Posterior vena cava (tissue), 2 donors: ENCODE measurements at places on chromosomes 5 and 9.

- no peak for DNase-seq
Observed at GRCh38 chr5:168826246-168826725, 247.1 kb upstream of the PANK3 start.

GRCh38 chr9:37953775-37954437, 50.0 kb upstream of the SLC25A51 start:
- DNase-seq: peak; percentile 86

GRCh38 chr9:2727966-2728613, 10.8 kb downstream of the KCNV2 start:
- no peak for DNase-seq

DNA sequence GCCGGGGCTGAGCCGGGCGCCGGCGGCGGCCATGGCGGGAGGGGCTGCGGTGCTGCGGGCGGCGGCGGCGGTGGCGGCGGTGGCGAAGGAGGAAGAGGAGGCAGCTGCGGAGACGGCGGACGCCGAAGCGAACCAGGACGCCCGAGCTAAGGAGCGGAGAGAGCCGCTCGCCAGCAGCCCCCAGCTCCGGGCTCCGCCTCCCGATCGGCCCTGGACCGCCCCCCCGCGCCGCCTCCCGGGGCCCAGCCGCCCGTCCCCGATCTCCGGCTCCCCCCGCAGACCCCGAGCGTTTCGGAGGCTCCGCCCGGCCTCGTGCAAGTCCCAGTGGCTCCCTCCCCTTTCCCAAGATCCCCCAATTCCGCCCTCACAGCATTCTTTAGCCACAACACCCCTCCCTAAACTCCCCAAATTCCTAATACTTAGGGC, at the start of gene ASTN2:
ASTN2 (minus strand) TSS at position 152 of the 426 bp plus-strand sequence; CDS start at position 33, 119 bp downstream.
- DNase-seq: peak; percentile 75

DNA sequence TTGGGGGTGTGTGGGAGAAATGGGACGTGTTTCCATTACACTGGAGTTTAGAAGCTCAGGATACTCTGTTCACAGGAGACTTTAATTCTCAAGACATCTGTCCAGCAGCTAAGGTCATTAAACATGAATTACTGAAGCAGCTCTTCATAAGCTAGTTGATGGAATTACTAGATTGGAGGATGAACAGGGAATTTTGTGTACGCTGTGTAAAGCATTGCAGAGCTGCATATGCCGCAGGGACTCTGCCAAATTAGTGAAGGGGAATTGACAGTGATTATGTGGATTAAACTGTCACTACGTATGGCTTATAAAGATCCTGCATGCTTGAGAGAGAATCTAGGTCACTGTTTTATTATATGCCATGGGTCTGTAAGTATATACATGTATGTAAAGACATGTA, 177.5 kb upstream of the TBC1D2 start:
- DNase-seq: no peak

GRCh38 chr9:92525306-92525705, 10.5 kb downstream of the ECM2 start:
- no peak for DNase-seq

DNA sequence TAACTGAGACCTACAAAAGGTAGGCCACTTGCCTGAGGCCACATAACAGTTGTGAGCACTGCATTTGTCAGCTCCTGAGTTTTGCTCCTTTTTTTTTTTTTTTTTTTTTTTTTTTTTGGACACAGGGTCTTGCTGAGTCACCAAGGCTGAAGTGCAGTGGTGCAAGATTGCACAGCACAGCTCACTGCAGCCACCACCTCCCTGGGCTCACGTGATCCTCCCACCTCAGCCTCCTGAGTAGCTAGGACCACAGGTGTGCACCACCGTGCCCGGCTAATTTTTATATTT, 37.1 kb downstream of the LAMC3 start:
- no peak for DNase-seq

GRCh38 chr9:134247918-134248631, 78.2 kb upstream of the RXRA start:
- no peak for DNase-seq

- no peak for DNase-seq
Observed at GRCh38 chr5:172579403-172579990, 61.6 kb upstream of the NEURL1B start.

GRCh38 chr9:133351908-133352634, 4.1 kb downstream of the RPL7A start:
- DNase-seq: no peak

DNA sequence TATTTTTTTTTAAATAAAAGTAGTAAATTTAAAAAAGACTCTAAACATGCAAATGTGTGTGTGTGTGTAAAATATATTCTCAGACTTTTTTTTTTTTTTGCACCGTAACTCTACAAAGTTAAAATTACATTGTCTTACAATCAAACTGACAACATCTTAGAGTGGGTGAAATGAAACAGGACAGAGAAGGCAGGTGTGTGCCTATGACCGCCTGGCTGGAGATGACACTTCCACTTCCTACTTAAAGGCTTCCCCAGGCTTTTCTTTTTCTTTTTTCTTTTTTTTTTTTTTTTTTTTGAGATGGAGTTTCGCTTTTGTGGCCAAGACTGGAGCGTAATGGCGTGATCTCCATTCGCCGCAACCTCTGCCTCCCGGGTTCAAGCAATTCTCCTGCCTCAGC, 2.7 kb upstream of the AK1 start:
- DNase-seq: no peak

GRCh38 chr9:92196909-92197308, 81.7 kb upstream of the SPTLC1 start:
- DNase-seq: no peak

GRCh38 chr9:86946201-86947145, 833 bp downstream of the GAS1 start:
- DNase-seq: peak; percentile 90

DNA sequence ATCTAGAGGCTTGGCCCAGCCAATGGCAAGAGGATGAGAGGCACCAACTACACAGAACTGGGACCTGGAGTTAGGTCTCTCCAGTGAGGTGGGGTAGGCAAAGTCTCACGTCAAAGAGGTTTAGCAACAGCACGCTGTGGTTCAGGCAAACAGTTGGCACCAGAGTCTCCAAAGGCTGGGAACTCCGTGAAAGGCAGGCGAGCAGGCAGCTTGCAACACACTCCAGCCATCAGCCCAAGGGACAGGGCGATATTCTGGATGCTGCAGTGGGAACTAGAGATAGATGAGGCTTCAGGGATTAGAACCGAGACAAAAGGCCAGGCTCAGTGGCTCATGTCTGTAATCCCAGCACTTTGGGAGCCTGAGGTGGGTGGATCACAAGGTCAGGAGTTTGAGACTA, 129.1 kb downstream of the PDZD2 start:
- DNase-seq: peak; percentile 86

- no peak for DNase-seq
Observed at GRCh38 chr5:58764199-58764598, 181.3 kb downstream of the RAB3C start.

DNA sequence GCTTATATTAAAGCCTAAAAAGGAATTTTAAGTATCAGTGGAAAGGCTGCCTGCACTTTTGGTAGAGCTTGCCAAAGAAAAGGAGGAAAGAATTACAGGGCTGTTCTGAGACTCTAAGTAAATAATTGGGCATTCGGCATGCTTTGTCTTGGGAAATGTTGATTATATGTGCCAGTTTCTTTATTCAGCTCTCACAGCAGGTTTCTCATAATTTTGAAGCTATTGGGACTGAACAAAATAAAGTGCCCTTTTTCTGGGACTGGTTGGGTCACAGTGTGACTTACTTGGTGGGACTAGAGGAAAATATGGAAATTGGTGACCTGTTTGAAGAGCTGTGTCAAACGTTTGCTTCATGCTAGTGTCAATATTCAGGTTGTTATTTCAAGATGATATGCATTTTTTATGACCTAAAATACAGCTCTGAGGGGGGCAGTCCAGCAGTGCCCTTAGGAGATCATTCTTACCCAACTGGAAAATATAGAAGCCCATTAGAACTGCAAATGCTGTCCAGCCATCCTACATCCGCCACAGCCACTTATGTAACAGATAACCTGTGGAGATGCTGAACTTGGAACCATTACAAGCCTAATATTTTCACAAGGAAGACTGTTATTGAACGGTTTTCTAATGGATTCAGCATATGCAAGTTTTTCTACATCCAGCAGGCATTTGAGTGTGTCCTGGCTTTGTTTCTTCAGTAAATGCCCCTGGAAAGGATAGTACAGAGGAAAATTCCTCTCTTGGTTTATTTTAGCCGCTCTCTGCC, 122.4 kb downstream of the SNCAIP start:
- no peak for DNase-seq

DNA sequence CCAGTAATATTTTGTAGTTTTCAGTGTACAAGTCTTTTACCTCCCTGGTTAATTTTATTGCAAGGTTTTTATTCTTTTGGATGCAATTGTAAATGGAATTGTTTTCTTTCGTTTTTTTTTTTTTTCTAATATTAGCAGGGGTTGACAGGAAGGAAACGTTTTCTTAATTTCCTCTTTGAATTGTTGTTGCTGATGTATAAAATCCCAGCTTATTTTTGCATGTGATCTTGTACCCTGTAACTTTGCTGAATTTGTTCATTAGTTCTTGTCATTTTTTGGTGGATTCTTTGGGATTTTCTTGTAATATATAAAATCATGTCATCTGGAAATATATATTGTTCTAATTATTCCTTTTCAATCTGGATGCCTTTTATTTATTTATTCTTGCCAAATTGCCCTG, 65.0 kb upstream of the ANKH start:
- DNase-seq: no peak

- no peak for DNase-seq
Observed at GRCh38 chr9:131715906-131716305, 24.0 kb downstream of the RAPGEF1 start.

DNA sequence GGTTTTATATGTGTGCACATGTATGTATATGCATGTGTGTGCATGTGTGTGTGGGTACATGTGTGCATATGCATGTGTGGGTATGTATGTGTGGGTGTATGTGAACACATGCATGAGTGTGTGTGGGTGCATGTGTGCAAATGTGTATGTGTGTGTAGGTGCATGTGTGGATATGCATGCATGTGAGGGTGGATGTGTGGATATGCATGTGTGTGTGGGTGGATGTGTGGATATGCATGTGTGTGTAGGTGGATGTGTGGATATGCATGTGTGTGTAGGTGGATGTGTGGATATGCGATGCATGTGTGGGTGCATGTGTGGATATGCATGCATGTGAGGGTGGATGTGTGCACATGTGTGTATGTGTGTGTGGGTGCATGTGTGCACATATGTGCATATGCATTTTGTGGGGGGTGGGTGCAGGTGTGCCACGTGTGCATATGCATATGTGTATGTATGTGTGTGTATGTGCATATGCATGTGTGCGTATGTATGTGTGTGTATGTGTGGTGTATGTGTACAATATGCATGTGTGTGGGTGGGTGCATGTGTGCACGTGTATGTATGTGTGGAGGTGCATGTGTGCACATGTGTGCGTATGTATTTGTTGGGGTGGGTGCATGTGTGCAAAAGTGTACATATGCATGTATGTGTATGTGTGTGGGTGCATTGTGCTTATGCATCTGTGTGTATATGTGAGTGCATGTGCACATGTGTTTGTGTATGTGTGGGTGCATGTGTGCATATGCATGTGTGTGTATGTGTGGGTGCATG, 144.2 kb downstream of the GAS1 start:
- no peak for DNase-seq

- DNase-seq: no peak
Observed at GRCh38 chr5:45694971-45695803, 993 bp downstream of the HCN1 start.

GRCh38 chr5:137822158-137822764, 45.4 kb upstream of the MYOT start:
- DNase-seq: no peak

GRCh38 chr9:84970432-84970831, 300.9 kb downstream of the NTRK2 start:
- no peak for DNase-seq

GRCh38 chr9:126325821-126326220, 808 bp upstream of the MVB12B start:
- DNase-seq: peak; percentile 0

GRCh38 chr5:151665613-151666012, 21.1 kb downstream of the SPARC start:
- DNase-seq: no peak

DNA sequence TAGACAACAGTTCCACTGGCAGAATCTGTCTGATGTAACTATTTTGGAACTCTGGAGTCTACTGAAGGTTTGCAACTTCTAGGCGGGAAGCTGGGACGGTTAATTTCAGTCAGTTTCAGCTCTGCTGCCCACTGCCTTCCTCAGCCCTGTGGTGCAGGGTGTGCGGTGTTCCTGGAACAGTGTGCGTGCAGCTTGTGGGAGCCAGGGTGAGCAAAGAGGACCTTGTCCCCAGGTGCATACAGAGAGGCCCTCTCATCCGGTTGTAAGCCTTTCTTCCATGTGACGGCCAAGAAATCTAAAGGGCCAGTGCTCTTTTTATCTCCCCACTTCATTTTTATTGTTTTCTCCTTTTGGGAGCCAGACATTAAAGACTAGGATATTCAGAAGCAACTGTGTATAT, 114.6 kb downstream of the EHMT1 start:
- DNase-seq: no peak

GRCh38 chr9:102309379-102309778, 570.9 kb upstream of the GRIN3A start:
- no peak for DNase-seq

GRCh38 chr9:134847752-134848432, 32.7 kb upstream of the FCN2 start:
- no peak for DNase-seq

GRCh38 chr9:132365986-132366385, 11.2 kb upstream of the SETX start:
- no peak for DNase-seq

DNA sequence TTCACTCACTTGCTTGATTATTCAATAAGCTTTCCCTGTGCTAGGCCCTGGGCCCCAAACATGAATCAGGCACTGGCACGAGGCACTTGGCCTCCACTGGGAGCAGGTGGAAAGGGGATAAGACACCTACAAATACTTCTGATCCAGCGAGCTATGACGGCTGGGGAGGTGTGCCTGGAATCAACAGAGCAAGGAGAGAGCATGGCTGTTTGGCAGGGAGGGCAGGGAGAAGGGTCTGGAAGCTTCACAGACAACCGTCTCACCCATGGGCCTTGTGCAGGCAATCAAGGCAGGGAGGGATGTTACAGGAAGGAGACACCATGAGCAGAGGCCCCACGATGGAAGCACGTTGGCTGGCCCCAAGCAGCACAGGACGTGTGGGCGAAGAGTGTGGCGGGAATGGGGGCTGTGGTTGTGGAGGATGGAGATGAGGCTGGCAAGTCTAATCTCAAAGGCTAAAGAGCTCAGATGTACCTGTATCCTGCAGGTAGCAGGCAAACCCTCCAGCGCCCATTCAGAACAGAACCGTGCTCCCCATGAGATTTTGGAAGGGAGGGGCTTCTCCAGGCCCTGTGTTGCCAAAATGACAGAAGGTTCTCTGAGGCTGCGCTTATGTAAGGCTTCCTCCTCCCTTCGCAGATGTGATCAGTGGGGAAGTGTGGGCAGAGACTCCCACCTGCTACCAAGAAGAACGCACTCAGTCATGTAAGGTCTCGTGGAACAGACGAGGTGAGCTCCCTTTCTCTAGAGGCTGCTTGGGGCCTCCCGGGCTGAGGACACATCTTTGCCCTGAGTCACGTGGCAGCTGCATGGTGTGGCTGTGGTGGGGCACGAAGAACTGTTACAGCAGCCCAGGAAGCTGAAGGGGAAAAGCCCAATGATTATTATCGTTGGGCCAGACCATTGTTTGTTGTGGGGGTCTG, 189.7 kb downstream of the DAB2IP start:
- peak; percentile 41 for DNase-seq
